AG10803 (cell line): ENCODE measurements at places on chromosomes 16 and 17.

GRCh38 chr17:59427425-59427921 lies 96.0 kb downstream of the YPEL2 start:
- peak; percentile 90 for DNase-seq

DNA sequence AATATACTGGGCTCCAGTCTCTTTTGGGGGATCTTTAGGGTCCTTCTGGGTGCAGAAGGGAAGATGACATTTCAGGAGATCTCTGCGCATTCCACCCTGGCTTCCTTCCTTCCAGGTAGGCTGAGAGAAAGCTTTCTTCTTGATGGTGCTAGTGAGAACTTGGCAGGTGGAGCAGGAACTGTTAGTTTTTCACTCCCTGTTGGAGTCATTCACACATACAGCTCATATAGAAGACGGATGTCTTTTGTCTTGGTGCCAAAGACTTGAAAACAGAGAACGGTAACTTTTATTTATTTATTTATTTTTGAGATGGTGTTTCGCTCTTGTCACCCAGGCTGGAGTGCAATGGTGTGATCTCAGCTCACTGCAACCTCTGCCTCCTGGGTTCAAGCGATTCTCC lies 43.9 kb downstream of the PITPNC1 start:
- no peak for DNase-seq

- no peak for DNase-seq
These were observed 520.7 kb upstream of the PSMD7 start for GRCh38 chr16:73775841-73776388.

- no peak for DNase-seq
These were observed 26.0 kb downstream of the LRRC37B start for GRCh38 chr17:32033223-32033622.

- DNase-seq = peak; percentile 10
These were observed 533 bp downstream of the RASD1 start for GRCh38 chr17:17495536-17496188.

DNA sequence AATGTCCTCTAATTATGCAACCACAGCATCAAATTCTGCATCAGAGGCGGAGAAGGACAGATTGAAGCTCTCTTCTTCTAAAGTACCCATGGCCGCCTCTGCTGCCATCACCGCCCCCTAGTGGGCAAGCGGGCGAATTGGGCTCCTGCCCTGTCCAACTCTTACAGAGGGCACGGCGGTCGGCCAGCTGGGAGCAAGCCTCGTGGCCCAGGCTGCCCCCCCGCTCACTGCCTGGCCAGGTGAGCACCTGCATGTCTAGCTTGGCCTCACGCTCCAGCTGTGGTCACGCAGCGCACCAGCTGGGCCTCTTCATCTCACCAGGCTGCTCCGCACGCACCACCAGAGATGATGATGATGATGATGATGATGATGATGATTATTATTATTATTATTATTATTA lies 146.1 kb upstream of the TOM1L1 start:
- DNase-seq = no peak

DNA sequence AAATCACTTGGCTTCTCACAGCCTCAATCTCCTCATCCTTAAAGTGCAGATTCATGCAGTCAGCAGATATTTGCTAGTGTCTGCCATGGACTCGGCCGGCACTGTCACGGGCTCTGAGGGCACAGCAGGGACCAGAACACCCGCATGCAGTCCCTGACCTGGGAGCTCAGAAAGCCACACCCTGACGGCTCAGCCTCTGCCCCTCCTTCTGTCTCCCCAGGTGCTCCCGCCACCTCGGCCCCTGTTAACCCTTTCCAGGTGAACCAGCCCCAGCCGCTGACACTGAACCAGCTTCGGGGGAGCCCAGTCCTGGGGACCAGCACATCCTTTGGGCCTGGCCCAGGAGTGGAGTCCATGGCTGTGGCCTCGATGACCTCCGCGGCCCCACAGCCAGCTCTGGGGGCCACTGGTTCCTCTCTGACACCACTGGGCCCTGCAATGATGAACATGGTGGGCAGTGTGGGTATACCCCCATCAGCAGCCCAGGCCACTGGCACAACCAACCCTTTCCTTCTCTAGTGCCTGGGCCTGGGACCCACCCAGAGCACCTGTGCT lies 28.7 kb downstream of the B9D1 start:
- no peak for DNase-seq

- DNase-seq = no peak
These were observed 1846.1 kb downstream of the TP53TG3F start for GRCh38 chr16:35305476-35305875.

- DNase-seq = peak; percentile 86
These were observed 214.3 kb upstream of the CDH11 start for GRCh38 chr16:65336160-65336559.

DNA sequence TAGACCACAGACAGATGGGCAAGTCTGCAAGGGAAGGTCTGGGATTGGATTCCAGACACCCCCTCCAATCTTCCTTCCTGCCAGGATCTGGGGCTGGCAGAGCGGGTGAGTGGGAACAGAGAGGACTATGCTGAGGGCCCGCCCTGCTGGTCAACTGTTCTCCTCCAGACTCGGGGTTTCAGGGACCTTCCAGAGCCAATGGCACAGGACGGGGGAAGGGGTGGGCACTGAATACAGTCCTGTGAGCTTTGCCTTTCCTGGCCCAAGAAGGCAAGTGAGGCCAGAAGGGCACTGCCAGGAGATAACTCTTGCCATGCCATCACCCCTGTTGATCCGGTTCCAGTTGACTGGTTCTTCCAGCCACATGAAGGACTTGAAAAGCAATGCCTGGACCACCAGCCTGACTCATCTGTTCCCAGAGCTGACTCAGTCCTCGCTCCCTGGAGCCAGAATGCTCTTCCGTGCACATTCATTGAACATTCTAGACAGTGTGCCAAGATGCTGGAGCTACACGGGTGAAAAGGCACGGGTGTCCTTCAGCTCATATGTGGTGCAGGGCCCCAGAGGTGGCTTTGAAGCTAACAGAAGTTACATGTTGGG lies 533 bp upstream of the MEFV start:
- peak; percentile 41 for DNase-seq

DNA sequence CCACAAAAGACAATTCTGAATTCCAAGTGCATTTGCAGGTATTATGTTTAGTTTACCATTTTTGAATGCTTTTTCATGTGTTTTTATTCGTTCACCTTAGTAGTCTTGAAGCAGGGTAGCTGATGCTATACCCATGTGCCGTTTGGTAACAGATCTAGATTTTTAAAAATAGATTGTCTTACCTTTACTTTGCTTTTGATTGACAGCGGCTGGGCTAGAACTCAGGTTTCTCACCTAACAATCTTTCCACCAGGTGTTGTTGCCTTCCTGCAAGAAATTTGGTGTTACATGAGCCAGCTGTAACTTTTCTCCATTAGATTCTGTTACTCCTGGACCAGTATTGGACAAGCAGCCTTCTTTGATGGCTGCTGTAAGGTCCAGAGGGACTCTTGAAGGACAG lies 1.5 kb upstream of the FTSJ3 start:
- no peak for DNase-seq

DNA sequence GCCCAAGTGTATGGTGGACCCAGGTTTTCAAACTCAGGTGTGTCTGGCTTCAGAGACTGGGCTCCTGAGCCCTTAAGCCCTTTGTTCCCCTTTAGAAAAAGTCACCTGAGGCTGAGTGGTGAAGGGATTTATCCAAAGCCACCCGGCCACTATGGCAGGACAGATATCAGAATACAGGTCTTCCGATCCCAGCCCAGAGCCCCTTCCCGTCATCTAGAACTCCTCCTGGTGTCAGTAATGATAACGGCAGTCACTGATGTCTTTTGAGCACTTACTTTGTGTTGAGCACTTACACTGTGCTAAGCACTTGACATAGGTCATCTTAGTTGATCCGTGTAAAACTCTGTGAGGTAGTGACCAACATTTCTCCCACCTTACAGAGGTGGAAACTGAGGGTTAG lies 16.6 kb downstream of the NOD2 start:
- DNase-seq = no peak

DNA sequence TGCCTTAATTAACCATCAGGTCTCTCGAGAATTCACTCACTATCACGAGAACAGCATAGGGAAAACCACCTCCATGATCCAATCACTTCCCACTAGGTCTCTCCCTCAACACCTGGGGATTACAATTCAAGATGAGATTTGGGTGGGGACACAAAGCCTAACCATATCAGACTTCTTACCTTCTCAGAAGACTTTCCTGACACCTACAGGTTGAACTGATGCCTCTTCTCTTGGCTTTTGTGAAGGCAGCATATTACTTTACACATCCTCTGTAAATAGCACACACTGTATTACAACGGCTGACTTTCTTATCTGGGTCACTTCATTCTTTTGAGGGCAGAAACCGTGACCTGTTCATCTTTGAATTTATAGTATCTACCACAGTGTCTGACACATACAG lies 23.6 kb downstream of the BMERB1 start:
- DNase-seq = no peak

DNA sequence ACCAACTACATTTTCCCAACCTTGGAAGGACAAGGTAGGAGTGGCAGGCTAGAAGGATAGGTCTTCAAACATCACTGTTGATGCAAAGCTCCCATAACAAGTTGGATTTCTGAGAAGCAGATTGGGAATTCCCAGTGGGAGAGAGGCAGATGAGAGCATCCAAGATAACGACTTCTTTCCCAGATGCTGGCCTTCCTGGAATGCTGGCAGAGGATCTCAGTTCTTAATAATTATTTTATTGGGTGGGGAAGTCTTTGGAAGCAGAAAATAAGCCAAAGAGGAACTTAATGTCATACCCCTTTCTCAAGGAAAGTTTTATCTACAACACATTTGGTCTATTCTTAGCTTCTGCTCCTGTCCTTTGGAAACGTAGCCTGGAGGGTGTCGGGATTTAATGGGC lies 64.5 kb downstream of the MPRIP start:
- DNase-seq = peak; percentile 45

DNA sequence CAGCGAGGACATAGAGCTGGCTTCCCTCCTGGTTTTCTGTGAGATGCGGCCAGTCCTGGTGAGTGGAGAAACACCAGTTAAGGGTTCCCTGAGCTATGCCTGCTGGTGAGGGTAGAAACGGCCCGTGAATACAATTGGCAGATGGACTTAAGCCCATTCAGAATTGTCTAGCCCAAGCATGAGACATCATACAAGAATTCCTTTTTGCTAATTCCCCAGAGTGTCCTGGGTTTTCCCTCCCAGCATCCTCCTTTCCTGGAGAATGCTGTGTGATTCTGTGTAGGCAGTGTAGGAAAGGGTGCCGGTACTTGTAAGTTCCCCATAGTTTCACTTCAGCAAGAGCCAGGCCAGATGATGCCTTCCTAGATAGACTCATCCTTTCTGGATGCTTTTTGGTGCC lies 65.1 kb downstream of the SDR42E1 start:
- DNase-seq = peak; percentile 84

GRCh38 chr16:78589331-78589730 lies 489.9 kb downstream of the WWOX start:
- no peak for DNase-seq

- no peak for DNase-seq
These were observed 27.9 kb downstream of the CCDC57 start for GRCh38 chr17:82184761-82185160.

DNA sequence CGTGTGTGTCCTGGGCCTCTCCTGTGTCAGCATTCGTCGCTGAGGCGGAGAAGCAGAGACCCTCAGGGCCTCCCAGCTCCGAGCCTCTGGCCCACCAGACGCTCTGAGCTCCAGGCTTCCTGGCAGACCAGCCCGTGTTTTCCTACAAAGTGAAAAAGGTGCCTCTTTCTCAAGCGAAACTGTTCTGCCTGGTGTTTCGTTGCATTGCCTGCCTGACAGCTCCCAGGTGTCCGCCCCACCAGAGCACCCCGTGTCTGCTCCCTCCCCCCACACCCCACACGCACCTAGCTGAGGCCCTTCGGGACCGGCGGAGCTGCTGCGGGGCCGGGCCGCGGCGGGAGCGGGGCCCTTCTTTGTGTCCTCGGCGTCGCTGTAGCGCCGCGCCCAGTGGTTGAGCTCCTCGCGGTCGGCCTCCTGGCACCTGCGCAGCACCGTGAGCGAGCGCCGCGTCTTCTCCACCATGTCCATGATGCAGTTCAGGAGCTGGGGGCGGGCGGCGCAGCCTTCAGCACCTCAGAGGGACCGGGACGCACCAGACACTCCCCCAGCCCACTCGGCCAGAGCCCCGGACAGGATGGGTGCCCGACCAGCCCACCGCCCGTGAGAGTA lies 14.7 kb upstream of the PABPN1L start:
- no peak for DNase-seq

DNA sequence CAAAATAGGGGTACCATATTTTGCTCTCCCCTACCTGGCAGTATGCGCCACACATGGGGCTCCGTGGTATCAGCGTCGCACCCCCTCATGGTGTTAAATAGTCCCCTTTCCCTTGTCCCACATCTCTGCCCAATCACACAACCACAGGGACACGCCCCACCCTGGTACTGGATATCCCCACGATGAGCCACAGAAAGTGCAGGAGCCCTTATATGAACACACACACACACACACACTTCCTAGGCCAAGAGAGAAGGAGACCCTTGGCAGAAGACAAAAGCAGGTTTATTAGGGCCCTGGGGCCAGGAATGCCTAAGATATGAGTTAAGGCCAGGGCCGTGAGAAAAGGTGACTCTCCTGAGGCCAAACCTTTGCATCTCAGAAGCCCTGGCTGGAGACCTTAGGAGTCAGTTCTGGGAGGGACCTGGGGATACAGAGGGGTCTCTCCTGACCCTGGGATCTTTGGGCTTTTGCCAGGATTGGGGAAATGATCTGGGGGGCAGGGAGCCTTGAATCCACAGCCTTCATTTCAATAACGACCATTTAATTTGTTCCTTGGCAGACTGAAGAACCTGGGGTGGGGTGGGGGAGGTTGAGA lies 11.6 kb downstream of the COPZ2 start:
- no peak for DNase-seq

- no peak for DNase-seq
These were observed 15.2 kb downstream of the CACNA1G start for GRCh38 chr17:50575581-50576210.

GRCh38 chr17:14903854-14904253 lies 361.3 kb downstream of the PMP22 start:
- DNase-seq = peak; percentile 9

- no peak for DNase-seq
These were observed 90.3 kb downstream of the ZFHX3 start for GRCh38 chr16:72957303-72958277.

DNA sequence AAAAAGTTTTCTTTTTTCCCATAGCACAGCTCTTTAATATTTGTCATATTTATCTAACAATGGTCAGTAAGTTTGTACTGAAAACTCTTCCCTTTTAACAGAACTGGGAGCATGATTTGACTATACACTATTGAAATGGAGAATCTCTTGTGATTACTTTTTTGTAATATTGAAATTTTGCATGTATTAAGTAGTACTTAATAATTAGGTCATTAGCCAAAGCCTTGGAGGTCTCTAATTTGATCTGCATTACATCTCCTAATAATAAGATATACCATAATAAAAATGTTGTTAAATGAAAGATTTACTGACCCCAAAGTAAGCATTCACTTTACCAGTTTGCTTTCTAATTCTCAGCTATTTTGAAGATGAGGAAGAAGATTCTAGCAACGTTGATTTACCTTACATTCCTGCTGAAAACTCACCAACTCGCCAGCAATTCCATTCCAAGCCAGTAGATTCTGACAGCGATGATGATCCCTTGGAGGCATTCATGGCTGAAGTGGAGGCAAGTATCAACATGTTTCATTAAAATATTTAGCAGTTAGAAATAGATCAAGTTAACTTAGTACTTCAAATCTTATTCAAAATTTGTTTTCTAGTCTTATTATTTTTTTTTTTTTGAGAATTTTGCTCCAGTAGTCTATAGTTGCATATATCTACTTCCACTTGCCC lies 18.2 kb downstream of the DDX42 start:
- DNase-seq = no peak
